CD4-positive, alpha-beta T cell treated with Interleukin-15 for 4 hours (primary cell): ENCODE measurements at places on chromosomes 2 and 18.

DNA sequence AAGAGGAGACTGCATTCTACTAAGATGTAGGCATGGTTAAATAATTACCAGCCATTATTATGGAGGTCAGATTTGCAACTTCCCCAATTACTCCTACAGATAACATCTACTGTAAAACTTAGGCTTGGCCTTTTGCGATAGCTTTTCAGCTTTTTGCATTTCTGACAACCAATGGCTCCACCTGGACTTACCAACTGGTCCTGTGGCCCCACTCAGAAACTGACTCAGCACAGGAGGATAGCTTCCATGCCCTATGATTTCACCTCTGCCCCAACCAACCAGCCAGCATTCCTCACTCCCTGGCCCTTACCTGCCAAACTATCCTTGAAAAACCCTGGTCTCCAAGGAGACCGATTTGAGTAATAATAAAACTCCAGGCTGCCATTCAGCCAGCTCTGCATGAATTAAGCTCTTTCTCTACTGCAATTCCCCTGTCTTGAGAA is 28.2 kb downstream of the TUBB6 start:
- no peak for DNase-seq

- DNase-seq = no peak
Observed at GRCh38 chr2:99605036-99605435, 115.2 kb upstream of the REV1 start.

DNA sequence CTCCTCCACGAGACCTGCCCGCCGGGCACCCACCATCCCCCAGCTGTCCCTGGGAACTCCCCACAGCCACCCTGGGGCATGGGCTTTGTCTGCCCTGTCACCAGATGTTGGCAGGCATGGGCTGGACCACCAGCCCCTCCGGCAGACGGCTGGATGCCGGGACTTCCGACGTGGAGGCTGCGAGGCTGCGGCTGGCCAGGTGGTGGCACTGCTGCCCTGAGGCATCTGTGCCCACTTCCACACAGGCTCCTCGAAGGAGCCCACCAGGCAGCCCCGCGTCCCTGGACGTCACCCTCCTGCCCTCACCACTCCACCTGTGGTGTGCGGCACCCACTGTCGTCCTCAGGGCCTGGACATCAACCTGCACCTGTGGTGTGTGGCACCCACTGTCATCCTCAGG is 319.9 kb upstream of the SALL3 start:
- no peak for DNase-seq

- DNase-seq = no peak
Observed at GRCh38 chr2:71358931-71359671, 27.5 kb downstream of the ZNF638 start.

- DNase-seq = no peak
Observed at GRCh38 chr2:152221839-152222238, 46.3 kb upstream of the STAM2 start.

DNA sequence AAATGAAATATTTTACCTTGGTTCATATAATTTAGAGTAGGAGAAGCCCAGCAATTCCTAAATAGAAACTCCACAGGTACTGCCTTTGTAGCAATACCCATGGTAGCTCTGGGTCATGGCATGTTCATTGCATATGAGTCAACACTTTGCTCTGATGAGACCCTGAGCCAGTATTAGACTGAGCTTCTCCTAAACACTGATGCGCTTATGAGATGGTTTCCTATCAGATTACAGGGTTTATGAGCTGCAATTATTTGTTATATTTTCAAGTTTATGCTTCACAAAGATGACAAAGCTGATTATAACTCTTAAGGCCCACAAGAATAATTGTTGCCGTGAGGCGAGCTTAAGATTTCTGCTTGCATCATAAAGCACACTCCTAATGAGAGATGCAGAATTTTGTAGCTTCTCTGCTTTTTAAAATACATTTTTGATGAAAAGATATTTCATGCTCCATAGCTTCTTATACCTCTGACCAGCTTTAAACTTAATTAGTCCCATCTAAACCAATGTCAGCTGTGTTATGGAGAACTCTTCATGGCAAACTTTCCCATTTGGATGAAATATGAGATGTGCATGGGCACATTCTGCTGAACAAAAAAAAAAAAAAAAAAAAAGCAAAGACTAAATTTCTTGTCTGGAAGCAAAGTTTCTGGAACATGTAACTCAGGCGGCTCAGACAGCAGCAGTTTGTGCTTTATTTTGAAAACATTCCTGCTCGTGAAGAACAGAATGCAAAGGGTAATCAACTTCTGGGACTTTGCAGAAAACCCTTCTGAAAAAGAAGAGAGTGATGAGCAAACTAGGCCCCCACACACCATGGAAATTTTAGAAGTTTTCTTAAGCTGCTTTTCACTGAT is 162.6 kb downstream of the KCNE4 start:
- DNase-seq = no peak

GRCh38 chr2:220191031-220191430 is 563.6 kb downstream of the SLC4A3 start:
- no peak for DNase-seq

DNA sequence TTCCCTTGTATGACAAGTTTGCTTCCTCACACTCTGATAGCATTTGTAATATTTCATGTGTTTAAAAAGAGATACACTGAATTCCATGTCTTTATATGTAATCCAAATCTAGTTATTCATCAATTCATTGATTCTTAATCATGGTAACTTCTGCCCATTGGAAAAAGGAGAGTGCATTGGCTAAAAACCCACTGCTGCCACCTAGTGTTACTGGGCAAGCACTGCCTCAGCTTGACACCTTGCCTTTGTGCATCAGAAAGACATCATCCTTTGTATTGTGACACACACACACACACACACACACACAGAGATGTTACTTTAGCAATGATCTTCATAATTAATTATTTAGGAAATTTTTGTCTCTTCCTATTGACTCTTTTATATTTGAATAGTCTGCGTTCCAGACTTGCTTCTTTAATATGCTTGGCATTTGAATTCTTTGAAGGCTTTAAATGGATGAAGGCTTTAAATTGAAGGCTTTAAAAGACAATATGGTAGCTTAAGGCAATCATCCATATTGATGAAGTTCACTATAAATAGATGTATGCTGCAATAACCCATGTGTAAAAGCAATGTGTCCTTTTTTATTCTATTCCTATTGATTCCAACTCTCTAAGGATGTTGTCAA is 414.2 kb upstream of the CHST9 start:
- peak; percentile 23 for DNase-seq

DNA sequence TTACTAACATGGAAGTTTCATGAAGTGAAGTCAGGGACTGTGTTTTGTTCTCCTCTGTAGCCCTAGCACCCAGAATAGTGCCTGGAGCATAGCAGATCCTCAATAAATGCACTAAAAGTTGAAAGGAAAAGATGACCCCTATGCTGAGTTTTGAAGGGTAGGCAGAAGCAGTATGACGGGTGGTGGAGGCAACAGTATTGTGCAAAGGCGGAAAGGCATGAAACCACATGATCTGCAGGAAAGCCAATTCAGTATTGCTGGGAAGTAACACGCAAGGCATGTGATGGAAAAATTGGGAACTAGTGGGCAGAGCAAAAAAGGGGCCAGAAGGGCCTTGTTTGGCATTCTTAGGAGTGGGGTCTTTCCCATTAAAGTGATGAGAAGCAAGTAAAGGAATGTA is 23.1 kb downstream of the DTNB start:
- DNase-seq = no peak

- no peak for DNase-seq
Observed at GRCh38 chr18:73918816-73919215, 228.8 kb downstream of the FBXO15 start.

- DNase-seq = peak; percentile 40
Observed at GRCh38 chr2:68253219-68254068, 1.1 kb upstream of the PPP3R1 start.

- DNase-seq = no peak
Observed at GRCh38 chr2:62713837-62714236, 8.3 kb downstream of the EHBP1 start.

- no peak for DNase-seq
Observed at GRCh38 chr2:224799691-224800090, 83.5 kb upstream of the CCDC195 start.

DNA sequence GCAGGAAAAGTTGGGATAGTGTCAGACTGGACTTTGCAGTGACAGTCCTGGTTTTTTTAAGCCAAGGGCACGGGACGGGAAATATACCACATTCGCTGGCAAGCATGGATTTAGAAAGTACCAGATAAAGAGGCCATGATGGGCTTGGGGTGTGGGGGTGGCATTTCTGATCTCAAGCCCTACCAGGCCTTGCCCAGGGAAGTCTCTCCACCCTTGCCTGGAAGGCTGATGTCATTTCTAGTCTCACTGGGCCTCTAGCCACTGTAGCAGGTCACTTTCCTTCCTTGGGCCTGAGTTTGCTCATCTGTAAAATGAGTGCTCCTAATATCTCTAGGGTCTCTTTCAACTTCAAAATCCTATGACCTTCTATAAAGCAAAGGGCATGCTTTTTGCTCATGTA is 1.8 kb downstream of the ZBTB7C start:
- no peak for DNase-seq

- no peak for DNase-seq
Observed at GRCh38 chr2:156803967-156804366, 367.8 kb downstream of the GPD2 start.

DNA sequence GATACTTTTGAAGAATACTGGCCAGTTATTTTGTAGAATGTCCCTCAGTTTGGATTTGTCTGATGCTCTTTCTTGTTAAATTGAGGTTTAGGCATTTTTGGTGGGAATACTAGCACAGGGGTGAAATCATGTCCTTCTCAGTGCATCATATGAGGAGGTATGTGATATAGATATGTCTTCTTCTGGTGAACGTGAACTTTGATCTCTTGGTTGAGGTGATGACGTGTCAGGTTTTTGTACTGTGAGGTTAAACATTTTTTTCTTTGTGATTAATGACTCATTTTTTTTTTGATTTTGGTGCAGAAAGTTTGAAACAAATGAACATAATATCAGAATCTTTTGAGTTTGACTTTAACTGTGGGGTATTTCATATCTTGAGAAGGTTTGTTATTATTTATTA is 11.0 kb downstream of the ZNF407 start:
- DNase-seq = no peak

DNA sequence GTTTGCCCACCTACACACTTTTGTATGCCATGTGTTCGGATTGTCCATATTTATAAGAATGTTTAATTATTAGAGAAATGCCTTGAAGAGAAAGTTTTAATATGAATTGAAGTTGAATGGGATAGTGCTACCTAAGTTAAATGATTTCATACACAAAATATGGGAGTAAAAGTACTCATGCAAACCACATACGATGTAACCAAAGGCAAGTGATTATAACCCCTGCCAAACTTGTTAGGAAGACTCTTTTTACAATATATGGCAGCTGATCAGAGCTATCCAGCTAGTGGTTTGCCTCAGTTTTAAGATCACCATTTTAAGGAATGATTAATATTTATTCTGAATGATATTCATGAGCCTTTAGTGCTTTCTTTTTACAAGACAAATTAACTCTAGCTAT is 106.7 kb downstream of the MYO1B start:
- no peak for DNase-seq

- no peak for DNase-seq
Observed at GRCh38 chr2:19574778-19575260, 216.4 kb upstream of the OSR1 start.

DNA sequence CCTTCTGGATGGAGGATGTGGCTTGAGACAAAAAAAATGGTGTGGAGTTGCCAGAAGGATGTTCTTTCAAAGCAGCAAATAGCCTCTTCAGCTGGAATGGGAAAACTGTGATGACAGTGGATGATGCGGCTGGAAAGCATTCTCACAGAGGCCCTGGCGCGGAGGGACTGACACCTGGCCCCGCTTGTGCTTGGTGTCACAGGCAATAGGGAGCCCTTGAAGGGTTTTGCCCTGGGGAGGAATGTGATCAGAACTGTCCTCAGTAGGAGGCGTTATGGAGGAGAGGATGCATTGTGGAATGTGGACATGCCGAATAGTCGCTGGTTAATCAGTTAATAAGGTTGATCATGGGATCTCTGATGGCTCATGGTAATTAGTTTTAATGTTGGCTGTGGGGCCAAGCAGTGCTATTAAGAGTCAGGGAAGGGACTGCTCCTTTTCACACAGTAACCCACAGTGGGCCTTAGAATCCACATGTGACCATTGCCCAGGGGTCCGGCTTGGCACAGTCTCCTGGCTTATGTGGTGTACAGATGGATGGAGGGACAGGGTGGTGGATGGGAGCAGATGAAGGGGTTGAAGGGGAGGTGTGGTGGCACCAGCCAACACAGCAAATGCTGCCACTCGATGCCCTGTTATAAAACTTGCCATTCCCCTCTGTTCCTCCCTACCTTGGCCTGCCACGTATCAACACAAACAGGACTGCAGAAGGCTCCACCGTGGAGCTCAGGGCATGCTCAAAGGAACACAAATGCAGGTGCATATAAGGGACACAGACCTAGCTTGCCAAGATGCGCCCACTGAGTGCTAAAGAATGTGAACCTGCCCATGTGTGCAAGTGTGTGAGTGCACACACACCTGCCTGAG is 71.7 kb downstream of the CIB4 start:
- no peak for DNase-seq

GRCh38 chr18:13447621-13448334 is 229.2 kb downstream of the LDLRAD4 start:
- no peak for DNase-seq

- no peak for DNase-seq
Observed at GRCh38 chr2:180021850-180022249, 14.8 kb upstream of the CWC22 start.

DNA sequence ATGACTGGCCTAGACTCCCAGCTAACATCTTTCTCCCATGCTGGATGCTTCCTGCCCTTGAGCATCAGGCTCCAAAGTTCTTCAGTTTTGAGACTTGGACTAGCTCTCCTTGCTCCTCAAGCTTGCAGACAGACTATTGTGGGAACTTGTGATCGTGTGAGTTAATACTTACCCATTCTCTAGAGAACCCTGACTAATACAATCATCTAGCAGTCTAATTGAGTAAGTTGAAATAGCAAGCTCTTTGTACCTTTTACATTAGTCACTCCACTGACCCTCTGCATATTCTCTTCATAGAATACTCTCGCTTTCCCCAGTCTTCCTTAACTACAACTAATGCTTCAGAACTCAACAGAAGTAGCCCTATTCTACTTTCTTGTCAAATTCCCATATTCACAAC is 434.6 kb upstream of the NXPH2 start:
- no peak for DNase-seq

DNA sequence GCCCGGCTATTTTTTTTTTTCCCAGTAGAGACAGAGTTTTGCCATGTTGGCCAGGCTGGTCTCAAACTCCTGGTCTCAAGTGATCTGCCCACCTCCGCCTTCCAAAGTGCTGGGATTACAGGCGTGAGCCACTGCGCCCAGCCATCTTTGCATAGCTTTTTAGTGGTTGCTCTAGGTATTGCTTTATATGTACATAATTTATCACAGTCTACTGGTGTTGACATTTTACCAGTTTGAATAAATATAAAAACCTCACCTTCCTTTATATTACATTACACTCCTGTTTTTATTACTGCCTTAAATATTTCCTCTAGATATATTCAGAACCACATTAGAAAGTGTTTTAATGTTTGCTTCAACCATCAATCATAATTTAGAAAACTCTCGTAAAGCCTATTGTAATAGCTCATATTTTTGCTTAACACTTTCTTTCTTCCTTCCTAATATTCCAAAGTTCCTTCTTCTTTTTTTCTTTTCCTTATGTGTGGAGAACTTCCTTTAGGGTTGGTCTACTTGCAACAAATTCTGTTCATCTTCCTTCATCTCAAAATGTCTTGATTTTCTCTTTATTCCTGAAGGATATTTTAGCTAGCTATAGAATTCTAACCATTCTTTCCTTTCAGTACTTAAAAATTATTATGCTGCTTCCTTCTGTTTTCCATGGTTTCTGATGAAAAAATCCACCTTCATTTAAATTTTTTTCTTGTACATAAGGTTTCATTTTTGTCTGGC is 82.2 kb upstream of the DAPL1 start:
- no peak for DNase-seq

- DNase-seq = peak; percentile 14
Observed at GRCh38 chr2:10303181-10303693, 533 bp downstream of the HPCAL1 start.
